ENCODE measurements at places on chromosomes 2 and 18. TPM values are rescaled to one million over a fixed set of nuclear protein-coding genes. Genes with fewer than 3 reads are reported as not detected.

DNA sequence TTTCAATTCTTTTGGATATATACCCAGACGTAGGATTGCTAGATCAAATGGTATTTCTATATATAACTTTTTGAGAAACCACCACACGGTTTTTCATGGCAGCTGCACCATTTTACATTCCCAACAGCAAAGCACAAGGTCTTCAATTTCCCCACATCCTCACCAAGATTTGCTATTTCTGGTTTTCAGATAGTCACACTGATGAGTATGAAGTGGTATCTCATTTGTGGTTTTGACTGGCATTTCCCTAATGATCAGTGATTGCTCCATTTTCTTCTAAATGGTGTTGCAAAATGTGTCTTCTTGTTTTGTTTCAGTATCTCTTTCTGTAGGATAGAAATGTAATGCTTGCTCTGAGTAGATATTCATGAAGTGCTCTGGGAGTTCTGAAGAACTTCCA is 52.0 kb downstream of the ANKRD44 start:
- no peak for DNase-seq
- no peaks in the 10 kb centered on the region for H3K27me3 ChIP-seq
- no peak overlapping the region for H3K4me3 ChIP-seq
- peaks cover 84% of the 10 kb centered on the region for H3K4me1 ChIP-seq
- no peaks in the 10 kb centered on the region for H3K36me3 ChIP-seq

DNA sequence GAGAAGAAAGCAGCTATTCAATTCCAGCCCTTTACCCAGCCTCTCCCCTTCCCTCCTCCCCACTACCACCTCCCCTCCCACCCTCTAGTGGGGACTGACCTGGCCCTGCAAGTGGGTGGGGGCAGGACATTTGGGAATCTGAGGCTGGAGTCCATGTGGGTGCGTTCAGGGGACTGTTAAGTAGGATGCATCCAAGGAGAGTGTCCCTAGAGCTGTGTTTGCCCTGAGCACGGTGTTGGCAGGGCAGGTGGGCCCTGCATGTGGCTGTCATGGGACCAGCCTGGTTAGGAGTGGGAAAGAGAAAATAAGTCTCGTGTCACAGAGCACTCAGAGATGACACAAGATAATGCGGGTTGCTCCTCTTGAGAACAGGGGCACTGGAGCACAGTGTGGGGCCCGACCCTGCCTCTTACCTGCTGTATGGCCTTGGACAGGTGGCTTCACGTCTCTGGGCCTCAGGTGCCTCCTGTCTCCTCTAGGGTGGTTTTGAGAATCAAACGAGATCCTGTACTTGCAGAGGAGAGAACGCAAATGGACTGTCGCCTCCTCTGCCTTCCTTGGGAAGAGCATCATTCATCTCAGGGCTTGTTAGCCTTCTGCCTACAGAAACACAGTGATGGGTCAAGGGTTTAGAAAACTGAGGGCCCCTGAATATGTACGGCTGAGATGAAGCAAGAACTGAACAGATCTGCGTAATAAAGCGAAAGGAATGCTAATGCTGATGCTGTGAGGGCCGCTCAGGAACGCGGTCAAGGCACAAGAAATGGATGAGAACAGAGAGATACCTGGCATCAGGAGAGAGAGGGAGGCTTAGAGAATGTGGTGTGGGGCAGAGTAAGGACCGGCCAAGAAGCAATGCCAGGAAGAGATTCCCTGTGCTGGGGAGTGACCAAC is 187.7 kb upstream of the HAAO start:
- H3K27ac ChIP-seq = no peak overlapping the region
- peak; percentile 50 for DNase-seq
- no peaks in the 10 kb centered on the region for H3K27me3 ChIP-seq
- H3K4me1 ChIP-seq = no peaks in the 10 kb centered on the region

The CROCC2 gene
- 0.39 TPM for total RNA-seq

The ABCB11 gene
- total RNA-seq = 0.30 TPM

DNA sequence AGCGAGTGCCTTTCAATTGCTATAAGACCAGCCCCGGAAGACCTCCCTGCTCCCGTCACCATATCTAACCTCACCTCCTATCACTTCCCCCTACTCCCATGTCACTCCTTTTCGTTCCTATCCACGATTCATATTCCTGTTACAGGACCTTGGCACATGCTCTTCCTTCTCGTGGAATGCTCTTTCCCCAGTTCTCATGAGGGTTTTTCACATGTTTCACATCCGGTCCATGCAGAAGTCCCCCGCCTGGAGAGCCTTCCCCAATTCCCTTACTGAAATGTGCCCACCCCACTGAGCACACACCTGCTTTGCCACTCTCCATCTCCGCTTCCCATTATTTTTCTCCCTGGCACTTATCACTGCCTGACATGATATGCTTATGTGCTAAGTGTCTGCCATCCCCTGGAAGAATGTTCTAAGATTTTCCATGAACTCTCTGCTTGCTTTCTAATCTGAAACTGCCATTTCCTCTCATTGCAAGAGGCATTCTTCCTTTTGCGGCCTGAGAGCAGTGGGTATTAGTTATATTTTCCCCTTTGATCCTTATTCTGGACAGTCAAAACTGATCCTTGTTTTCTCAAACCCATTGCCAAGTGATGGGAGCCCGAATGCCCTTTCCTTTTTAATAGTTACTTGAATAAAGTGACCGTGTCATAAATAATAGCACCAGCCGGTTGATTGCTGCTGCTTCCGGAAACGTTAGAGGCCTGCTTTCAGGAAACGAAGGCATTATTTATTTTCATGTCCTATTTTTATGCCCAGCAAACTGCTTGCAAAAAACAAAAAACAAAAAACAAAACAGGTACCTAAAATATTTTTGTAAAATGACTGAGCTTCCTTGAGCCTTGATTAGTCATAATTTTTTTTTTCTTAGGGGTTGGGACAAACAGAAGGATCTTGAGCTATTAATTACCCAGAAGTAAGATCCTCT is 127.9 kb downstream of the ZNF532 start:
- peaks cover 23% of the 10 kb centered on the region for H3K4me1 ChIP-seq
- no peaks in the 10 kb centered on the region for H3K27me3 ChIP-seq
- no peak overlapping the region for H3K4me3 ChIP-seq
- H3K27ac ChIP-seq = peak overlapping the region; percentile 71
- no peaks in the 10 kb centered on the region for H3K36me3 ChIP-seq
- no peak for DNase-seq
